Stimulated activated CD8-positive, alpha-beta memory T cell treated with anti-CD3 and anti-CD28 coated beads, Interleukin-4, amount 100 ng/mL, for 1 hour (primary cell): ENCODE measurements at places on chromosomes 16 and 17.

DNA sequence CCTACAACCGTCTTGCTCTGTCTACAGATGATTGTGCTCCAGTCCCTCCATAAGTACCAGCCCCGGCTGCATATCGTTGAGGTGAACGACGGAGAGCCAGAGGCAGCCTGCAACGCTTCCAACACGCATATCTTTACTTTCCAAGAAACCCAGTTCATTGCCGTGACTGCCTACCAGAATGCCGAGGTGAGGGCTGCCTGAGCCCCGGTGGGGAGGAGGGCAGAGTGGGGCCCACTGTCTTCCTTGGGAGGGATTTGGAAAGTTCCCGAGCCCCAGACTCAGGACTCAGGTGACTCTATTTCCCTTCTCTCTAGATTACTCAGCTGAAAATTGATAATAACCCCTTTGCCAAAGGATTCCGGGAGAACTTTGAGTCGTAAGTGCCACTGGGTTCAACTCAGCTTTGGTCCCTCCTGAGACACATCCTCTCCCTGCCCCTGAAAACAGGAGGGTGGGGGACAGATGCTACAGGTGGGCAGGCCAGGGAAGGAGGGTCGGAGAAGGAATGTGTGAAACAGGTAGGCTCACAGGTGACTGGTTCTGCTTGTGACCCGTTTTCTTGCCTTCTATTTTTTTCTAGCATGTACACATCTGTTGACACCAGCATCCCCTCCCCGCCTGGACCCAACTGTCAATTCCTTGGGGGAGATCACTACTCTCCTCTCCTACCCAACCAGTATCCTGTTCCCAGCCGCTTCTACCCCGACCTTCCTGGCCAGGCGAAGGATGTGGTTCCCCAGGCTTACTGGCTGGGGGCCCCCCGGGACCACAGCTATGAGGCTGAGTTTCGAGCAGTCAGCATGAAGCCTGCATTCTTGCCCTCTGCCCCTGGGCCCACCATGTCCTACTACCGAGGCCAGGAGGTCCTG, 11.4 kb downstream of the TBX21 start:
- DNase-seq = no peak

- no peak for DNase-seq
Measured at GRCh38 chr17:13646411-13646810, 44.7 kb upstream of the HS3ST3A1 start.

GRCh38 chr16:9821331-9821730, 360.9 kb downstream of the GRIN2A start:
- no peak for DNase-seq

GRCh38 chr17:37488607-37489196, 989 bp upstream of the DUSP14 start:
- peak; percentile 28 for DNase-seq

DNA sequence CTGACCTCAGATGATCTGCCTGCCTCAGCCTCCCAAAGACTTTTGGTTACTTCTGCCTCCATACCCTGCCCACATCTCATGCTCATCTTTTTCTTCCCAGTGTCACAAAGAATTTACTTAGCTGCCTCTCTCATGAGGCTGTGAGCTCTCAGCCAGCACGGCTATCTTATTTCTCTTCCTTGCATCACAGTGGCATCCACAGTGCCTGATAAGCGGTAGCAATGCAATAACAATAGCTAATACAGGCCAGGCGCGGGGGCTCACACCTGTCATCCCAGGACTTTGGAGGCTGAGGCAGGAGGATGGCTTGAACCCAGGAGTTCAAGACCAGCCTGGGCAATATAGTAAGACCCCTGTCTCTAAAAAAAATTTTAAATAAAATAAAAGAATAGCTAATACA, 15.5 kb upstream of the MARVELD3 start:
- no peak for DNase-seq
